ENCODE measurements at places on chromosomes 2 and 18. TPM values are rescaled to one million over a fixed set of nuclear protein-coding genes. Genes with fewer than 3 reads are reported as not detected.

DNA sequence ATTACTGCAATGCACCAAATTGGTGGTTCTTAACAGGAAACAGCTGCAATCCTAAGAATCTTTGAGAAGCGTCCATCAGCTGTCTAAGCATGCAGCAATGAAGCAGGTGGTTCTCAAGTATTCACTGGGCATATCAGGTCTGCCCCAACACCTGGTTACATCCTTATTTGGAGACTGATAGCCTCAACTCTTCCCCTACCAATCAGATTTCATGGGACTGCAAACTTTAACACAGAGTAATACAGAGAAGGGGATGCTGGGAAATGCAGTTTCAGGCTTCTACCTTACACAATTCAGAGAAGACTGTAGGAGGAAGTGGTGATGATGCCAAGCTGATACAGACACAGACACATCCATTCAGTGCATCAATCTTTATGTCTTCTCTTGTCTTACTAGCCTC is 240.5 kb downstream of the BCL2 start:
- no peaks in the 10 kb centered on the region for H3K36me3 ChIP-seq
- no peak overlapping the region for H3K27ac ChIP-seq
- DNase-seq, result no peak
- peaks cover 3% of the 10 kb centered on the region for H3K4me1 ChIP-seq

- no peak overlapping the region for H3K4me3 ChIP-seq
- H3K27me3 ChIP-seq, result no peaks in the 10 kb centered on the region
- DNase-seq, result no peak
- H3K36me3 ChIP-seq, result no peaks in the 10 kb centered on the region
- H3K27ac ChIP-seq, result no peak overlapping the region
These were observed 42.4 kb downstream of the XDH start for GRCh38 chr2:31372097-31372496.

GRCh38 chr2:26850000-26850431 is 2.1 kb downstream of the DPYSL5 start:
- peak; percentile 68 for DNase-seq
- H3K27me3 ChIP-seq, result peaks cover 40% of the 10 kb centered on the region
- no peaks in the 10 kb centered on the region for H3K36me3 ChIP-seq
- no peak overlapping the region for H3K27ac ChIP-seq
- peaks cover 45% of the 10 kb centered on the region for H3K4me1 ChIP-seq

GRCh38 chr2:220455351-220455990 is 828.0 kb downstream of the SLC4A3 start:
- H3K4me1 ChIP-seq, result peaks cover 5% of the 10 kb centered on the region
- no peaks in the 10 kb centered on the region for H3K27me3 ChIP-seq
- H3K36me3 ChIP-seq, result no peaks in the 10 kb centered on the region
- no peak overlapping the region for H3K27ac ChIP-seq
- no peak overlapping the region for H3K4me3 ChIP-seq

GRCh38 chr2:24747299-24747698 is 45.9 kb downstream of the PTRHD1 start:
- no peak overlapping the region for H3K4me3 ChIP-seq
- no peak overlapping the region for H3K27ac ChIP-seq
- DNase-seq, result no peak
- H3K27me3 ChIP-seq, result no peaks in the 10 kb centered on the region
- peaks cover 7% of the 10 kb centered on the region for H3K4me1 ChIP-seq

DNA sequence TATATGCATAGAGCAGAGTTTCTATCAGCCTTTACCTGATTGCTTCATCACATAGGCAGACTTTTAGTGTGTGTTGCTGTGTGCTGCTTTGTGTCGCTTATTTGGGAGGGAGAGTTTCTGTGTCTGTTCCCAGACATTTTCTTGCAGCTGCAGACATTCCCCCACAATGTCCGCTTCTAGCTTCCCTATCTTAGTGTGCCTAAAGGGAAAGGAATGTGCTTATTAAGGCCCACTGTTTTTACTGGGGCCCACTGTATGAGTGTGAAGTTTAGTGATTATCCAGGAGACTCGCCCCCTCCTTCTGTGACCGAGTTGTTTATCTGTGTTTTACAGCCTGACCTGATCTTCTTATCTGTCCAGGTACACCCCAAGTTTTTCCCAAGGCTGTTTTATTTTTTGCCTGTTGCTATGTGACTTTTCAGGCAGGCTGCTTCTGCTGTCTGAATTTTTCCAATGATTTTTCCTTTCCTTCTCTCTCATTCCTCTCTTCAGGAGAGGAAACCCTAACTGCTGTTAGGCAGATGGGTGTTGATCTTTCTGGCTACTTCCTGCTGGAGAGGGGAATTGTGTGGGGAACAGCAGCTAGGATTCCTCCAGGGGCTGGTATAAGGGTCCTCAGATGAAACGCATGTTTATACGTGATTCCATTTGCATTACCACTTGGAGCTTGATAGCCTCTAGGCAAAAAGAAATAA is 47.6 kb downstream of the STK17B start:
- no peak for DNase-seq
- H3K36me3 ChIP-seq, result peaks cover 5% of the 10 kb centered on the region
- H3K4me1 ChIP-seq, result no peaks in the 10 kb centered on the region
- no peak overlapping the region for H3K27ac ChIP-seq
- no peaks in the 10 kb centered on the region for H3K27me3 ChIP-seq
- H3K4me3 ChIP-seq, result no peak overlapping the region

DNA sequence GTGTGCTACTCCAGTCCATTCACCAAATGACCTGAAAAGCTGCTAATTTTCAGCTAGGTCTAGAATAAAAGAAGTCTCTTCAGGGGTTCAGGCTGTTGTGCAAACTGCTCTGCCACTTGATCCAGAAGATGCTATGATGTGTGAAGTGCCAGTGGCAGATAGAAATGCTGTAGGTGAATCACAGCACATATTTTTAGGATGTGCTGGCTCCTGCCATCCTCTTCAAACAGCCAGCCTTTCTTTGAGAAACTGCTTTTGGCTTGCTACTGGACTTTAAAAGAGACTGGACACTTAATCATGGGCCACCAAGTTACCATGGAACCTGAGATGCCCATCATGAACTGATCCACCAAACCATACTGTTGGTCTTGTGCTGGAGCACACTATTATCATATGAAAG is 322.1 kb downstream of the EN1 start:
- no peak for DNase-seq
- no peak overlapping the region for H3K27ac ChIP-seq
- no peaks in the 10 kb centered on the region for H3K36me3 ChIP-seq
- H3K4me1 ChIP-seq, result peaks cover 17% of the 10 kb centered on the region

DNA sequence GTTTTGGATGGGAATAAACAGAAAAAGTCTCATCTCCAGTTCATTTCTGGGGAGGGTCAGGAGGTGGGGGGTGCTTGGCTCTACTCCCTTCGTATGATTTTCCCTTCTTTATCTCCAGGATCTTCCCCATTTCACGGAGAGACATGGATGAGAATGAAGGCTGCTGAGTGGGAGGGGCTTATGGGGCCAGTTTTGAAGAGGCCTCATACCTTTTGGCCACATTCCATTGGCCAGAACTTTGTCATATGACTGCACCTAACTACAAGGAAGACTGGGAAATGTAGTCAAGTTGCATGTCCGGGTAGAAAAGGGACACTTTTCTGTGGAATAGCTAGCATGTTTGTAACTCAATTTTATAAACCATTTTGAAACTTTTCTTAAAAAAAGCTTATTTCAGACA is 117.6 kb downstream of the NEDD4L start:
- no peaks in the 10 kb centered on the region for H3K27me3 ChIP-seq
- no peak overlapping the region for H3K4me3 ChIP-seq
- no peak overlapping the region for H3K27ac ChIP-seq

- H3K27ac ChIP-seq, result no peak overlapping the region
- H3K27me3 ChIP-seq, result no peaks in the 10 kb centered on the region
- no peak for DNase-seq
- H3K36me3 ChIP-seq, result no peaks in the 10 kb centered on the region
- no peaks in the 10 kb centered on the region for H3K4me1 ChIP-seq
- no peak overlapping the region for H3K4me3 ChIP-seq
These were observed 75.7 kb upstream of the OTOS start for GRCh38 chr2:240216167-240216566.

- H3K4me3 ChIP-seq, result no peak overlapping the region
- H3K4me1 ChIP-seq, result peaks cover 11% of the 10 kb centered on the region
- H3K27me3 ChIP-seq, result no peaks in the 10 kb centered on the region
- DNase-seq, result peak; percentile 2
- no peaks in the 10 kb centered on the region for H3K36me3 ChIP-seq
- H3K27ac ChIP-seq, result no peak overlapping the region
These were observed 33.9 kb downstream of the NBAS start for GRCh38 chr2:15527074-15527739.

DNA sequence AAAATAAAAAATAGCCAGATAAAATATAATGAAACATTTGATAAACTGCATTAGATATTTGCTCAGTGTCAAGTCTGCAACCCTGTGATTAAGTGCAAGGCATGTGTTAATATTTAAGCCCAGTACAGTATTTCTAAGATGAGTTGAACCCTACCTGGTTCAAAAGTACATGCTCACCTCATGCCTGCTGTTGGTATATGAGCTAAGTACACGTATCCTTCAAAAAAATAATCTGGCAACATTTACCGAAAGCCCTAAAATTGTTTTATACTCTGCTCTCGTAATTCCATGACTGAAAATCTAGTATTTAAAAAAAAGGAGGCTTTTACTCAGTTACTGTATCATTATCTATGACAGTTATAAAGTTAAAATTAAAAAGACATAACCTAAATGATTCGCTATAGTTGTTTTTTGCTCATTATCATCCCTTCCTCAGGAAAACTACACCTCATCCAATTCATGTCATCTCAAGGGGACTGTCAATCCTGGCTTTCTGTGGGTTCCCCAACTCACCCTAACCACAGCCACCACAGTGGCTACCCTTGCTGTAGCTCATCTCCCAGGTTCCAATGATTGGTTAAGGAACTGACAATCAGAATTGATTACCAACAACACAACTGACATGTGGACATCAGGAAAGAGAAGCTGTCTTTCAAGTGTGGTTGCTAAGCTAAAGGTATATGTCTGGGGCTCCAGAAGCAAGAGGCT is 10.6 kb downstream of the TLK1 start:
- no peak overlapping the region for H3K4me3 ChIP-seq
- no peaks in the 10 kb centered on the region for H3K4me1 ChIP-seq
- no peak overlapping the region for H3K27ac ChIP-seq
- H3K27me3 ChIP-seq, result no peaks in the 10 kb centered on the region
- DNase-seq, result no peak
- H3K36me3 ChIP-seq, result no peaks in the 10 kb centered on the region

DNA sequence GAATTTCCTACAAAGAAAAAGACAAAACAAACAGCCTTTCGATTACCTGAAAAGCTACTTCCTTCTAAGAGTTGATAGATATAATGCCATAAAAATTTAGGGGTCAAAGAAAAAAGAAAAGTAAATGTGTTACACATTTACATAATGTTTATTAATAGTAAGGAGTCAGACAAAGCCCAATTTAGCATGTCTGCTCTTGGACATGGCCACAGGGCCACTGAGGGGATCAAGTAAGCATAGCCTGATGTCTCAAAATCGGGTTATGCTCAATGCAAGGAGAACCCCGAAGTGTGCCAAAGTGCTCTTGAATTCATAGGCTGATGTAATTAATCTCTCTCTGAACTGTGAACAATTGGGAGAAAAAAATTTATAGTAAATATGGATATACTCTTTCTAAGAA is 61.6 kb downstream of the RTN4 start:
- H3K4me1 ChIP-seq, result no peaks in the 10 kb centered on the region
- H3K27ac ChIP-seq, result no peak overlapping the region
- no peaks in the 10 kb centered on the region for H3K27me3 ChIP-seq
- DNase-seq, result no peak
- H3K4me3 ChIP-seq, result no peak overlapping the region

DNA sequence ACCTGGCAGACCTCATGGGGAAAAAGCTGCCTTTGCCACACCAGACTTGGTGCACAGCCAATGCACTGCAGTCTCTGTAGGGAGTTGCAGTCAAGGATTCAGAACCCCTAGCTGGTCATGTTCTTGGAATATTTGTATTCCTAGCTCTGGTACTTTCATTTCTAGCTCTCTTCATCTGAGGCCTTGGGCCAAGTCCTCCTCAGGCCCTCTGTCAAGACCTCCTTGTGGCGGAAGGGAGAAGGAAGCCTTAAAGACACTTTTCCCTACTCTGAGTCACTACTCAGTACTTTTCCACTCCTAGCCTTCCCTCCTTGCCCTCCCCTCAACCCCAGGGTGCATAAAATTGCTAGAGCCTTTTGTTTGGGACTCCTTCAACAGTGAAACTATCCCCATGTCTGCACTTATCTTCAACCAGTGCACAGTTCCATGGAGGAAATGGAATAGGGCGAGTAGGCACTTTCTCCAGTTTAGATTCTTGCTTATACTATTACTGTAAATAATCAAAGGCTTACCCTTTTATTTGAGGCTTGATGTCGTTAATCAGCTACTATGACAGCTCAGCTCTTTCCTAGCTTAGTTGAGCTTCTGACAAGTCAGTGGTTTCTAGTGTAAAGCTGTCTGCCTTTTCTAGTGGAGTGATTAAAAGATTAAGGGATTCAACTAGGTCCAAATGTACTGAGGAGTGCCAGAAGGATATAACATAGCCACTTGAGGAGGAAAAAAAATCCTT is 15.8 kb downstream of the M1AP start:
- no peak overlapping the region for H3K27ac ChIP-seq
- no peaks in the 10 kb centered on the region for H3K27me3 ChIP-seq
- H3K4me3 ChIP-seq, result no peak overlapping the region
- H3K4me1 ChIP-seq, result peaks cover 20% of the 10 kb centered on the region

Gene NCKAP1
- 119 TPM for total RNA-seq
